Fibroblast of gingiva (primary cell): ENCODE measurements at places on chromosomes 1 and 21.
A peak's percentile ranks its signal among the peaks of the same experiment; 100 is the strongest.

DNA sequence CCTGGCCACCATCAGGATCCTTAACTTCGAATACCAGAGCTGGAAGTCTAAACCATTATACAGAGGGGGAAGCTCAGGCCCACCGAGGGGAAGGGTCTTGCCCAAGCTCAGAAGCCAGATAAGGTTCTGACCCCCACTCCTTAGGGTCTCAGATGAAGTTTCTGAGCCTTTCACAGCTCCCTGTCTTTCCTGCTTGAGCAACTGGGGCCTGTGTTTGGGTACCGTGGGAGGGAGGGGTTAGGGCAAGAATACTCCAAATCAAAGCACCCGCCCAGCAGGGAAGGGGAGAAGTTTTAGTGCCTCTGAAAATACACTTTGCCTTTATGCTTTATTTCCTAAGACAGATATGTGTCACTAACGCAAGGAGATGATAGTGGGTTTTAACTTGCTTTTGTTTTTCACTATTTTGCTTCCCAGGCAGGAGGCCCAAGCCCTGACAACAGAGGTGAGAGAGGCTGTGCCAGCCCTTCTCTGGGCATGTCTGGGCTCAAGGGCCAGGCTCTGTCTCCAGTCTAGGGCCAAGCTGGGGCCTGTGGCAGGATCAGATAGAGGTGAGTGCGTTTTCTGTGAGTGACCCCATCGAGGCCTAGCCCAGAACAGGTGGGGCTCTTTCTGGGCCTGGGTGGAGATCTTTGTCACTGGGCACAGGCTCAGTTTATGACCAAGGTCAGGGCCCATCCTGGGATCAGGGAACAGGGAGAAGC, 20.5 kb upstream of the TENT5B start:
- DNase-seq = no peak

GRCh38 chr1:3473381-3473844, 18.9 kb downstream of the ARHGEF16 start:
- DNase-seq = peak; percentile 86

GRCh38 chr1:201378804-201379203, 1.3 kb upstream of the TNNT2 start:
- DNase-seq = no peak

GRCh38 chr1:79312438-79312837, 305.9 kb upstream of the ADGRL4 start:
- no peak for DNase-seq

- no peak for DNase-seq
Measured at GRCh38 chr1:223118418-223118817, 24.6 kb downstream of the TLR5 start.
